T-cell (primary cell): ENCODE measurements at places on chromosomes 3 and 15.

GRCh38 chr3:87333393-87333892, 57.1 kb upstream of the POU1F1 start:
- DNase-seq: no peak

- peak; percentile 4 for DNase-seq
Observed at GRCh38 chr3:156816091-156816793, 9.9 kb upstream of the LEKR1 start.

- no peak for DNase-seq
Observed at GRCh38 chr15:67146875-67147381, 81.5 kb downstream of the SMAD3 start.

- DNase-seq: no peak
Observed at GRCh38 chr3:32437896-32438295, 46.2 kb downstream of the CMTM7 start.

- DNase-seq: no peak
Observed at GRCh38 chr3:34508732-34509131, 710.3 kb downstream of the PDCD6IP start.

- DNase-seq: no peak
Observed at GRCh38 chr3:62414786-62415185, 41.4 kb upstream of the FEZF2 start.

DNA sequence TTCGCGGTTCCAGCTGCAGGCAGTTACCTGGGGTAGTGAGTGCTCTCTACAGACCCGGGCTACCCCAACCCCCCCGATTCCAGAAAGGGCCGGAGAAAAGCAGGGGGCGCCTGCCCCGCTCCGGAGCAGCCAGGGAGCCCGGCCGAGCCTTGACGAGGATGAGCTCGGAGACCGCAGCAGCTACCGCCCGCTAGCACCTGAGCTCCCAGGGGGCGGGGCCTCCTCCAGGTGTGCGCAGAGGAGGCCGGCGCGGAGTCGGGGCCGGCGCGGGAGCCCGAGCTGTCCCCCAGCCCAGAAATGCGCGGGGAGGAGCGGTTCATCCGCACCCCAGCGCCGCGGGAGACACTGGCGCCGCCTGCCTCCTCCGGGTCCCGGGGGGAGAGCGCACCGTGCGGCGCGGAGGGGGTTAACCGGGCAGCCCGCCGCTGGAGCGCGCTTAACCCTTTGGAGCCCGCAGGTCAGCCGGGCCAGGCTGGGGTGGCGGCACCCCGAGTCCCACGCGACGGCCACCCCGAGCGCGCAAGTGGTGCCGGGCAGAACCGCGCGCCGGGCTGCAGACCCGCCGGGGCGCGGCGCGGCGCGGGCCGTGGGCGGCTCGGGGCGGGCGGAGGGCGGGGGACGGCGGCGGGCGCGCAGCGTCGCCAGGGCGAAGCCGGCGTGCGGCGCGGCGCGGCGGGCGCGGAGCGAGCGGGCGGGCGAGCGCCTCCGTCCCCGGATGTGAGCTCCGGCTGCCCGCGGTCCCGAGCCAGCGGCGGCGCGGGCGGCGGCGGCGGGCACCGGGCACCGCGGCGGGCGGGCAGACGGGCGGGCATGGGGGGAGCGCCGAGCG, at the start of gene CACNA1D:
CACNA1D (plus strand) TSS at position 649 of the 829 bp plus-strand sequence. CDS start 556 bp downstream, outside the sequence.
- DNase-seq: no peak

DNA sequence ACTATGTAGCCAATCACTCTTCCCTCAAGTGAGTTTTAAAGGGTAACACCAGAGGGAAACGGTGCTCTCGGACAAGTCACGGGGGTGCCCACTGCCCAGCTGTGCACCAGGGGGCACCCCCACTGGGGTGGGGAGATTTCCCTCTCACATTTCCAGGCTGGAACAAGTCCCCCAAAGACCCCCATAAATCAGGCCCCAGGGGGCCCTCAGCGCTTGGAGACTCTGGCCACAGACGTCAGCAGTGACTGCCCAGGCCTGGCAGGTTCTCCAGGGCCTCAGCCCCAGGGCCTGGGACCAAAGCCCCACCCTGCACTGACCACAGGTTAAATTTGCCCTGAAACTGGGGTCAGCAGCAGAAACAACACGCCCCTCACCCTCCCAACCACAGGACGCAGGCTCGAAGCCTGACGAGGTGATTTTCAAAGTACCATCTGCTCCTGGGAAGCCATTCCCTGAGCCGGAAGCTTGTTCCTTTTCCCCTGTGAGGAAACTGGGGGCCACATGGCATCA, 17.0 kb downstream of the XXYLT1 start:
- no peak for DNase-seq

DNA sequence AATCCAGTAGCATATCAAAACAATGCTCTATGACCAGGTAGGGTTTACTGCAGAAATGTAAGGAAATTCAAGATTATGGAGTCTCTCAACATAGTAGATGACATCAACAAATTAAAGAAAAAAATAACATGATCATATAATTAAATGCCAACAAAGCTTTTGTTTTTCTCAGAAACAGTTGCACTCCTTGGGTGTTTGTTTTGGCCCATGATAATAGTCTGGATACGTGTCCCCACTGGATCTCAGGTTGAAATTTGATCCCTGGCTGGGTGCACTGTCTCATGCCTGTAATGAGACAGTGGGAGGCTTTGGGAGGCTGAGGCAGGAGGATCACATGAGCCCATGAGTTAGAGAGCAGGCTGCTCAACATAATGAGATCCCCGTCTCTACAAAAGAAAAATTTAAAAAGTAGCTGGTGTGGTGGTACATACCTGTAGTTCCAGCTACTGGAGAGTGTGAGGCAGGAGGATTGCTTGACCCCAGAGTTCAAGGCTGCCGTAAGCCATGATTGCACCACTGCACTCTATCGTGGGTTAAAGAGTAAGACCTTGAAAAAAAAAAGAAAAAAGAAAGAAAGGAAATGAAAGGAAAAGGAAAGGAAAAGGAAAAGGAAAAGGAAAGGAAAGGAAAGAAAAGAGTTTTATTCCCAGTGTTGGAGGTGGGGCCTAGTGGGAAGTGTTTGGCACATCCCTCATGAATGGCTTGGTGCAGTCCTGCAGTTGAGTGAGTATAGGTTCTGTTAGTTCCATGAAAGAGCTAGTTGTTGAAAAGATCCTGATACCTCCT, 53.3 kb upstream of the FOXB1 start:
- DNase-seq: no peak

- no peak for DNase-seq
Observed at GRCh38 chr3:54951405-54951804, 23.5 kb upstream of the LRTM1 start.

GRCh38 chr3:48241796-48242455, 1.0 kb downstream of the ZNF589 start:
- no peak for DNase-seq

- no peak for DNase-seq
Observed at GRCh38 chr3:152084441-152085158, 184.1 kb upstream of the MBNL1 start.

DNA sequence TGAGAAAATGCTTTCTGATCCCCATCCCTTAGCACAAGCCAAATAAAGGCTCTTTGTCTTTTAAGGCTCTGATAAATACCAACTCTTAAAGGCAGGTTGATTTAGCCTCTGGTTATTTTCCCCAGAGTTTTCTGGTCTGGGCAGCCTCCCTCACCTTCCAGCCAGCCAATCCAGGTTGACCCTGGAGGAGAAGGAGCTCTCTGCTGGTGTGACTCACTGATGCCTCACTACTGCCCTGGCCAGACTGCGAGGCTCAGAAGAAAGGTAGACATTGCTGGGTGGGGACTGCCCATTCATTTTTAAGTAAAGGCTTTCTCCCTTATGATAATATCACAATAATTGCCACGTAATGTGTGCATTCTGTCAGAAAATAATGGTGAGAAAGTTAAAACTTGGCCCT, 37.1 kb downstream of the SLCO3A1 start:
- no peak for DNase-seq

GRCh38 chr3:13144163-13145023, 71.2 kb upstream of the IQSEC1 start:
- no peak for DNase-seq

DNA sequence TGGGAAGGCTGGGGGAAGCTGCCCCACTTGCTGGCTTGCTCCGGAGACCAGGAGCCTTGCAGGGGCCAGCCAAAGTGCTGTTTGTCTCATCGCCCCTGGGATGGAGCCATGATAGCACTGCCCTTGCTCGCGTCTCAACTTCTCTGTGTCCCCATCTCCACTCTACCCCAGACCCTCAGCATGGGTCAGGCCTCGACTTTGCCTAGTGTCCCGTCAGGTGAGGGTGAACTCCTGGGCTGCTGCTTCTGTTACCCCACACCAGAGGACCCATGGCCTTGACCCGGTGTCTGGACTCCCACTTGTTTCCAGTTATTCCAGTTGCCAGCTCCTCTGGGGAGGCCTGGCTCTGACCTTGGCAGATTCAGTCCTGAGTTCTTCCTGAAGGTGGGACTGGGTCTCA, 36.5 kb upstream of the DUSP7 start:
- no peak for DNase-seq

DNA sequence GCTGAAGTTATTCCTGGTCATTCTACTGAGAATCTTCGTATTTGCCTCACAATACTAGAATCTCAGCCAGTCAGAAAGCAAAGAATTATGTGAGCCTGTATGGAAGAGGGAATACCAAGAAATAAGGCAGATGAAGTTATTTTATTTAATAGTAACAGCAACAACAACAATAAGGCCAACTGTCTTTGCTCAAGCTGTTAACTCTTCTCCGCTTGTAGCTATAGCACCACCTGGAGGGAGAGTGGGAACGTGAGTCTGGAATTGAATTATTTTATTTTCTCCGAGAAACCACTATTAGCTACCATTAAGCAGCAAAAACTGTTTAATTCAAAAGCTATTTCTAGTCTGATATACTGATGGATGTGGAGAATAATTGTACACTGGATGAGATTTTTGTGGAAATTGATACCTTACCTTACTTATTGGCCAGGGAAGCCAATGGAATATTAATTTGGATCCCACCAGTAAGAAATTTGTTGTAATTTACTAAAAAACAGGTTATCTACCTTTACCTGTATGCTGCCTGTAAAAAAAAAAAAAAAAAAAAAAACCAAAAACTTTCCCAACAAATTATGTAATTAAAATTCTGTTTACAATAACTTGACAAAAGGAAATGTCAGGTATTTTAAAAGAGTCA, 50.1 kb downstream of the CALML4 start:
- DNase-seq: no peak
